Suprapubic skin (tissue), 4 donors: ENCODE measurements at places on chromosomes 12 and 14.

- DNase-seq = no peak
Measured at GRCh38 chr12:31369712-31370521, 44.0 kb upstream of the SINHCAF start.

DNA sequence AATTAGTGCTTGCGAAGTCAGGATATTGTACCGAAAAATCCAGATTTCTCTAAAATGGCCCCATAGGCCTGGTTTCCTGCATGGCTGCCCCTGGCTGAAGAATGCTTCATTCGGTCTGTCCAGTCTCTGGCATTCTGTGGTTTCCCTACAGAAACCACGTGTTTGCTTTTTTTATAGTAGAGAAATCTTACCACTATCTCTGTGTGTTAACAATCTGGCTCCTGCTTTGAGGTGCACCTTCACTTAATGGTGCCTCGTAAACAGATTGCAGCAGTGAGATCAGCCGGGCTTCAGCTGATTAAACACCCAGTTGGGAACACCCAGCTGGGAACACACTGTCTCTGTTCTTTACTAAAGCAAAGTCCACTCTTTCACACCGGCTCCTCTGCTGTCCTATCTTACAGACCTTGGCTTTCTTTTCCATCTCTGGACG, 6.7 kb upstream of the DNAAF2 start:
- no peak for DNase-seq

- no peak for DNase-seq
Measured at GRCh38 chr14:102581193-102581592, 11.3 kb upstream of the RCOR1 start.

- DNase-seq = no peak
Measured at GRCh38 chr12:25574761-25575160, 21.7 kb upstream of the LMNTD1 start.

DNA sequence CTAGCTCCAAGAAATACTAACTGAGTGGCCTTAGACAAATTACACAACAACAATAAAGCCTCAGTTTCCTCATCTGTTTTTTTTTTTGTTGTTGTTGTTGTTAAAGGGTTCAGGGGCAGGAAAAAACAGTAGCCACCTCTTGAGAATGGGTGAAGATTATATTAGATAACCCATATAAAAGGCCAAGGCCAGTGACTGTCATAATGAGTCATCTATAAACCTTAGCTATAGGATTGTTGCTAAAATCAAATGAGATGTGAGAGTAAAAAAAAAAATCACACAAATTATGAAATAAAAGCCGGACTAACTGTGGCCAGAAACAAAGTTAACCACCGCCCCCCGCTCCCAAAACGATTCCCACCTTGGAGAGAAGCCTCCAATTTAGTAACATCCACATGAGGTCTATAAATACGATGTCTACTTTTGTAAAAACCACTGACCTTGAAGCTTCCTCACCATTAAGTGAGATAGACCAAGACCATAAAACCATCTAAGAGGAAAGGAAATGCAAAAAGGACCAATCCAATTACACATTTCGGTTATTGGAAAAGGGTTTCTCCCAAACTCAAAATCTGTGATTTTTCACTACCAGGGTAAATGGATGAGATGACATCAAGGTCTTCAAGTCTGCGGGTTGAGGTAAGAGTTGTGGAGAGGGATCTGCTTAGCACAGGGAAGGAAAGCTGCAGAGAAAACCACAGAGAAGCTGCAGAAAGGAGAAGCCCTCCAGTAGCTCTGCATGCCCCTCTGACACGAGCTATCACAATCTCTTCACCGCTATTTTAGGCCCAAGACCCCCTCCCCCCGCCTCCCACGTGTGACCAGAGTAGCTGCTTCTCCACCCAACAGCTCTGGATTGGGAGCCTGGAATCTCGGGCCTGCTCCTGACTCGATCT, 1.0 kb downstream of the NAA25 start:
- DNase-seq = peak; percentile 74

GRCh38 chr14:73753887-73754795, 40.0 kb upstream of the PNMA1 start:
- no peak for DNase-seq

DNA sequence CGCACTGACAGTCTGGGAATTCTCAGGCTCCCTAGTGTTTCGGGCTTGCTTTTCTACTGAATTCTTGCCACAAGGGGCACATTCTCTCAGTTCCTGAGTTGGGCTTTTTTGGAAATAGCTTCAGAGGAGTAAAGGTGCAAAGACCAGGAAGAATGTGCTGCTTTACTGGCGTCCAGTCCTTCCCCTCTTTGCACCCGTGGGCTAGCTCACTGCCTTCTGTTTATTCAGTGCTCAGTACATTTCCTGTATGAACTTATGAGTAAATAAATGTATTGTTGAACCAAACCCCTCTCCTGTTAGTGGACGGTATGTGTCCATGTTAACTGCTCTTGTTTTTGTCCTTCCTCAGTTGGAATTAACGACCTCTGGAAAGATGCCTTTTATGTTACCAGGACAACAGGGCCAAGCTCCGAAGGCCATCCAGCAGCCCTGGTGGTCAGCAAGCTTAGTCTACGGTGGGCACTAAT, 24.0 kb downstream of the GSG1 start:
- no peak for DNase-seq

- DNase-seq = peak; percentile 99
Measured at GRCh38 chr14:67359775-67360469, at the start of the genes ATP6V1D and EIF2S1. TSS of gene ATP6V1D (minus strand) at chr14:67359804. CDS start at chr14:67359698, 106 bp downstream. TSS of gene EIF2S1 (plus strand) at chr14:67360328. CDS start at chr14:67364768, 4,440 bp downstream.

DNA sequence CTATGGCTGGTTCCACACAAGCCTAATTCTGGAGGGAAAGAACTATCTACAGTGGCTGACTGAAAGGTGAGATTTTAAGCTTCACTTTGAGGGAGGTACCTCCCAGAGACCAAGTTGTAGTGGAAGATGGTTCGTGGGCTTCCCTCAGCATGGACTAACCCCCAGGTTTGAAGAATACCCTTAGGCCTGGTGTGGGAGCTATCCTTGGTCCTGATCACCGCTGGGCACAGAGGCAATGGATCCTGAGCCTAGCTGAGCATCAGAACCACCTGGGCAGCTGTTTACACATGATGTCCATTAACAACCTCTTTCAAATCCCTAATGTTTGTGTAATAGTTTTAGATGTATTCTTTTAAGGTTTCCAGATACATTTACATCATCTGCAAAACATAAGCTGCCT, 10.3 kb downstream of the DAO start:
- no peak for DNase-seq

- DNase-seq = no peak
Measured at GRCh38 chr14:90049390-90049789, 12.4 kb upstream of the KCNK13 start.

DNA sequence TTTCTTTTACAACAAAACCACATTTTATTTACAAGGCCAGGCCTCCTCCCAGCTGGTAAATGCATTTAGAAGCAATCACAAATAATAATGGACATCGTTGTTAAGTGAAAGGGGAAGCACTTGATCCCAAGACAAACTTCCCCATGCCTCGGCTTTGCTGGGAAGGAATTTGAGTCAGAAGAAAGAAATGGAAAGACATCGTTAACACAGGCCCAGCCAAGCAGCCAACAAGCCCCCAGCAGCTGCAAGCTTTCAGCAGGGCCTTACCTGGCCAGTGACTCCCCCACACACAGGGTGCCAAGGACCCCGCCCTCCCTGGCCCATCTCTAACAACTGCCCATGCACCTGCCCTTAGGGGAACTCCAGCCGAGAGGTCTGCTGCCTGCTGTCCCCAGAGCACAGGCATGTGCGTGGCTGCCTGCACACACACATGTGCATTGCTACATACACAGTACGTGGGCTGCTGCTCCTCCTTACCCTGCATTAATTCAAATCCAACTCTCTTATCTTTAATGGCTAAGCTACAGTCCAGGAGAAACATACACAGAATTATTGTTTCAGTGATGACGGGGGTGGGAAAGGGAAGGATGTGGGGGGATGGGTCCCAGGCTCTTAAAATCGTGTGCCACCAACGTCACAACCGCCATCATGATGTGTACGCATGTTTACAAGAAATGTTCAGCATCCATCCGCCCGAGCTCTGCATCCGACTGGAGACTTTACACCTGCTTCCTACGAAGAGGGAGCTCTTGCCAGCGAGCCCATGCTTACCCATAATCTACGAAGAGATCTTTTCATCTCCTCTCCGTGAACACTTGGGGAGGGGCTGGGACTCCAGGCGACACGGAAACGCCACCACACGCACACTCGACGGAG, 9.8 kb downstream of the BCL11B start:
- no peak for DNase-seq

- no peak for DNase-seq
Measured at GRCh38 chr14:31320216-31320615, 100.1 kb downstream of the HEATR5A start.

DNA sequence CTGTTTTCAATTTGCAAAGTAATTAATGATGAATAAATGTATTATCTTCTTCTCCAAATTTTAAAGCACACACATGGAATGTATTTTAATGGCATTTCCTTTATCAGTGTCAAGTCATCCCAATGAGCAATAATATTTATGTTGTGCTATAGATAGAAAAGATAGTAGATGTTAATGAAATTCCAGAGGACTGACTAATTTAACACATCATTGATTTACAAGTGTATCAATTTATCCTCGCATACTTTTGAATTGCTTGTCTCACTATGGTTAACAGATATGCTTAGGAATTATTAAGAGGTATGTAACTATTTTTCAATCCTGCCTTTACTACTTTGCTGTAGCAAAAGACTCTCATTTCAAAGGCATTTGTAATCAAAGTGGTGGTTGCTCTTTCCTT, 842.9 kb downstream of the SLC6A15 start:
- DNase-seq = no peak

DNA sequence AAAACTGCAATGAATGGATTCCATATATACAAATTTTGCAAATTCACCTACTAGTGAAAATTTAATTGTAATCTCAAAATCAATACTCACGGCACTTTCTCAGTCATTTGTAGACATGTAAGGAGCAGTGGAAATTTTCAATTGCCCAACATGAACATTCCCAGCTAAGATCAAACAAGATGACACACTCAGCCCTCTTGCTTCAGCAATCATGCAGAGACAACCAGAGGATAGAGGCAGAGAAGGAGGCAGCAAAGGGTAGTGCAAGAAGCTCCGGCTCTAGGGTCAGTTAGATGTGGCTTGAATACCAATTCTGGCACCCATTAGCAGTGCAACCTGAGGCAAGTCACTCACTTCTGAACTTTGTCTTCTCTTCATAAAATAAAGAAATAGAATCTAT, 91.5 kb upstream of the SLC35F4 start:
- DNase-seq = no peak

DNA sequence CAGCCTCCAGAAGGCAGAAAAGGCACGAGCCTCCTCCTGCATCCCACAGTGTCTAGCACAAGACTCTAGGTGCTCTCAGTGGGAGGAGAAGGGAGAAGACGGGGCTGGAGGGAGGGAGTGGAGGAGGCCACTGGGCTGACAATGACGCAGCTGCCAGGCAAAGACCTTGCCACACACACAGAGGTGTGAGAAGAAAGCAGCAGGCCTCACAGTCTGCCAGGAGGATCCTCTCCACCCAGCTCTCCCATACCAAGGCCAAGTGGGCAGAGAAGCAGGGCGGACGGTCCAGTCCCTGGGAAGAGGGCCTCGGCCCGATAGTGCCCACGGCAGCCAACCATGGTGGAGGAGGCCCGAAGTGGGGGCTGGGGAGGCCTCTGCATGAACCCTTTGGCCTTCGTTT, 78.9 kb downstream of the NCOR2 start:
- DNase-seq = no peak

- DNase-seq = no peak
Measured at GRCh38 chr14:71060274-71060673, 153.0 kb downstream of the PCNX1 start.

- no peak for DNase-seq
Measured at GRCh38 chr14:95294834-95295599, 24.7 kb downstream of the CLMN start.

DNA sequence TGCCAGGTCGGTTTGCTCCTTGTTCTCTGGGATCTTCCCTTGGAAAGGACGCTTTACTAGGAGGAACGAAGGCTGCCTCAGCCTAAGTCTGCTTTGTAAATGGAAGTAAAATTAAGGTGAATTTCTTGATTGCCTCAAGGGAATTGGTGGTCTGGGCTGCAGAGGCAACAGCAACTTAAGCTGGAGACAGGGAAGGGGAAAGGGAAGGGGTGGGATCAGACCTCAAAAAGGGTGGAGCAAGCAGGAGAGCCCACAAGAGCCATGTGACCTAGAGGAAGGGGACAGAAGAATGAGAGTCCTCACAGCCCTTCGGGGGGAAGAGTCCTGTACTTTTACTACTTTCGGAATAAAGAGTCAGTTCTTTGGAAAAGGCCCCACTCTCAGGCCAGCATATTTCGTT, 147.9 kb downstream of the PPM1H start:
- no peak for DNase-seq

DNA sequence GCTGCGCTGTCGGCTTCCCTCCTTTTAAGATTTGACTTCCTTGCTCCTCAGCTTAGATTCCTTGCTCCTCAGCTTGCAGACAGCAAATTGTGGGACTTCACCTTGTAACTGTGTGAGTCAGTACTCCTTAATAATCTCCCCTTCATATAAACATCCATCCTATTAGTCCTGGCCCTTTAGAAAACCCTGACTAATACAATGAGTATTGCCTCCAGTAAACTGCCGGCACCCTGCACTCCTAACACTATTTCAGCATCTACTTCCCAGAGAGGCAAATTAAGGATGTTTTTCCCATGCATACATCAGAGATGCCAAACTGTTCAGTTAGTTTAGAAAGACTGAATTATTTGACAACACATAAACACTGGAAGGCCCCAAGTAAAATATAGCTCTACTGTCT, 611.3 kb upstream of the TMEM132C start:
- no peak for DNase-seq

- DNase-seq = no peak
Measured at GRCh38 chr12:116933512-116934246, 22.9 kb downstream of the FBXW8 start.

DNA sequence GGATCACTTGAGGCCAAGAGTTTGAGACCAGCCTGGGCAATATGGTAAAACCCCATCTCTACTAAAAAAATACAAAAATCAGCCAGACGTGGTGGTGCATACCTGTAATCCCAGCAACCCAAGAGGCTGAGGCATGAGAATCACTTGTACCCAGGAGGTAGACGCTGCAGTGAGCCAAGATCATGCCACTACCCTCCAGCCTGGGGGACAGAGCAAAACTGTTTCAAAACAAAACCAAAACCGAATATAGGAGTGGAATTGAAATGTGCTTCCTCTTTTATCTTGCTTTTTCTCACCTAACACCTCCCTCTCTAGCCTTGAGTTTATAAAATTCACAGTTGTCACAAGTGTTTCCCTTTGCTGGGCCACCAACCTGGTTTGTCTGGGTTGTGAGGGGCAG, 181.9 kb downstream of the PAH start:
- no peak for DNase-seq
